ENCODE measurements at places on chromosomes 2 and 18. TPM values are rescaled to one million over a fixed set of nuclear protein-coding genes. Genes with fewer than 3 reads are reported as not detected.

Gene TRIM54
- total RNA-seq = 0.10 TPM

Gene ZNF236
- total RNA-seq = 10.4 TPM

Gene ZNF804A
- 1.4 TPM for total RNA-seq

Gene GPR39
- 6.4 TPM for total RNA-seq

Gene MC5R
- not detected for total RNA-seq

Gene ICOS
- total RNA-seq = not detected

Gene NTSR2
- total RNA-seq = not detected

Gene RAX
- total RNA-seq = not detected

Data from smooth muscle cell of the pulmonary artery (primary cell).